Stimulated activated CD4-positive, alpha-beta T cell treated with anti-CD3 and anti-CD28 coated beads, Interleukin-12 subunit alpha, Interleukin-12 subunit beta, amount 100 ng/mL, for 24 hours (primary cell): ENCODE measurements at places on chromosomes 13 and 19.

DNA sequence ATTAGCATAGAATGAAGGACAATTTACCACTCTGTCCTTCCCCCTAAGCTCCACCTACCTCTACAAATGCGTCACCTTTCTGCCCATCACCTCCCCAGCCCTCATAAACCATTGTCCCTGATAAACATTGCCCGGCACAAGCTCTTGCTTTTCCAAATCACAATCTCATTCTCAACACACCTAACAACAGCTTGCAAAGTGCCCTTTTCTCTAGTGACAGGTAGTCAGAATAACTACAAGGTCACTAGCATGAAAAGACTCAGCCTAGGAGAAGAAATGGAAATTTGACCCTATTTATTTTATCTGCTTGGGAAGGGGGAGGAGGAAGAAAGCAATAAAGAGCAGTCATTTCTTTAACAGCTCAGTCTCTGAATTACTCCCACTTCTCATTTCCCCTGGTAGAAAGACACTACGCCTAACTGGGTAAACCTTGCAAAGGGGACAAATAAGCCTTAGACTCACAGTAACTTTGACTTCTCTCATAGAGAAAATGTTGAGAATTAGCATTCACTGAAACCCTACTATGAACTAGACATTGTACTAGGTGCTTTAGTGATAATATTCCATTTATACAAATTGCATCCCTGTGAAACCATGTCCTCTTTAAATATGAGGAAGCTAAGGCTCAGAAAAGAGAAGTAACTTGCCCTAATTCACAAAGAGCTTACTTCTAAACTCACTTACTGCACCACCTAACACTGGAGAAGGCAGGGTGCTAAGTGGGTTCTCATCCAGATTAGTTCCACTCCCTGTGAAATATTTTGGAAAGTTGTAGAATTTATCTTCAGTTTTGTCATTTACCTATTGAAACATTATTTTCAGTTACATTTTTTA is 116.2 kb upstream of the FNDC3A start:
- DNase-seq: no peak

- DNase-seq: no peak
These were observed 57.2 kb upstream of the ZNRF4 start for GRCh38 chr19:5397804-5398692.

GRCh38 chr19:1168572-1169410 is 5.3 kb downstream of the SBNO2 start:
- no peak for DNase-seq

DNA sequence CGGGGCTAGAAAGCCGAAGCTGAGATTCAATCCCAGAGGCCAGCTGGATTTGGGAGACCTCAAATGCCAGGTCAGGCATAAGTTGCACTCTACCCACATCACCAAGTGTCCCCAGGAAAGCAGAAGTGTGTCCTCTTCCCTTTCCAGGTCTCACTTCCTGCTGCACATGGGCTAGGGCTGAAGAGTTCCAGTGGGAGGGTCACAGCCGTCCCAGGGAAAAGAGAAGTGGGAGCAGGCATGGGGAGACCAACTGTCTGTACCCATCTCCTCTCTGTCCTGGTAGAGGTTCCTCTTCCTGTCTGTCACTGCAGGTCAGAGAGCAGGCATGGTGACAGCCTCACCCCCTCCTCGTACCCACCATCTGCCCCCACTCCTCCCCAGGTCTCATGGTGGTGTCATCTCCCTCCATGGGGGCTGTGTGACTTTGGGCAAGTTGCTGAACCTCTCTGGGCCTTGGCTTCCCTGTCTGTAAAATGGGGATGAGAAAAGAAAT is 14.8 kb downstream of the AXL start:
- no peak for DNase-seq

GRCh38 chr13:76286178-76286577 is 600.0 kb downstream of the KCTD12 start:
- DNase-seq: no peak

GRCh38 chr19:48644839-48645619 is 958 bp downstream of the CA11 start:
- peak; percentile 57 for DNase-seq

- DNase-seq: no peak
These were observed 294.0 kb upstream of the MIR17HG start for GRCh38 chr13:91053318-91054065.

DNA sequence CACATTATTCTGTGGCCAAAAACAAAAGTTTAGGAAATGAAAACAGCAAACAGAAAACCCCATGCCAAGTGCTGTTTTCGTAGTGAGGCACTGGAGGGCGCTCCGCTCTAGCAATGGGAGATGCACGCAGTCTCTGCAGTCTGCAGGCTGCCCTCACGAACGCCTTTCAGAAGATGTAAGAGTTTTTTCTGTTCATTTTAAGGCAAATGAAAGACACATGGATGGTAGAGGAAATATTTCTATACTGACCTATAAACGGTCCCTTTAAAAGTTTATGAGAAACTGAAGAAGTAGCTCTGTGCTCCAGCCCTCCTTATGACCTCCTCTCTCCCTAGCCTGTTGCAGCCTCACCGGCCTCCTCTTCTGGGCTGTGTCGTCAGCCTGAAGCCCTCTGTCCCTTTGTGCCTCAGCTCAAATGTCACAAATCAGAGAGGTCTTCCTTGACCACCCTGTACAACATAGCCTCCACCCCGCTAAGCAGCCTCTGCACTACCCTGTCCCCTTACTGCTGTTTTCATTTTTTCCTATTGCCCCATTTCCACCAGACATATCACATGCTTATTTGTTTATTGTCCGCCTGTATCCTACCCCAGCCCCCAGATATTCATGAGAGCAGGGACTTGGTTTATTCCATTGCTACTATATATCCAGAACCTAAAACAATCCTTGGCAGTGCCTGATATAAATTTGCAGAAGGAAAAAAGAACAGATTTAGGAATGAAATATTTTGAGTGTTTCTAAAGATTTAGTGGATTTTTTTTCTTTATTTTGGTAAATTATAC is 116.4 kb downstream of the TM9SF2 start:
- DNase-seq: no peak

- no peak for DNase-seq
These were observed 50.4 kb downstream of the RASA3 start for GRCh38 chr13:114081761-114082681.

- no peak for DNase-seq
These were observed 53.8 kb upstream of the RCBTB2 start for GRCh38 chr13:48586591-48587103.
